ENCODE measurements at places on chromosomes 2 and 18.

- no peak for DNase-seq
These were observed 45.3 kb downstream of the SCTR start for GRCh38 chr2:119478978-119479295.

DNA sequence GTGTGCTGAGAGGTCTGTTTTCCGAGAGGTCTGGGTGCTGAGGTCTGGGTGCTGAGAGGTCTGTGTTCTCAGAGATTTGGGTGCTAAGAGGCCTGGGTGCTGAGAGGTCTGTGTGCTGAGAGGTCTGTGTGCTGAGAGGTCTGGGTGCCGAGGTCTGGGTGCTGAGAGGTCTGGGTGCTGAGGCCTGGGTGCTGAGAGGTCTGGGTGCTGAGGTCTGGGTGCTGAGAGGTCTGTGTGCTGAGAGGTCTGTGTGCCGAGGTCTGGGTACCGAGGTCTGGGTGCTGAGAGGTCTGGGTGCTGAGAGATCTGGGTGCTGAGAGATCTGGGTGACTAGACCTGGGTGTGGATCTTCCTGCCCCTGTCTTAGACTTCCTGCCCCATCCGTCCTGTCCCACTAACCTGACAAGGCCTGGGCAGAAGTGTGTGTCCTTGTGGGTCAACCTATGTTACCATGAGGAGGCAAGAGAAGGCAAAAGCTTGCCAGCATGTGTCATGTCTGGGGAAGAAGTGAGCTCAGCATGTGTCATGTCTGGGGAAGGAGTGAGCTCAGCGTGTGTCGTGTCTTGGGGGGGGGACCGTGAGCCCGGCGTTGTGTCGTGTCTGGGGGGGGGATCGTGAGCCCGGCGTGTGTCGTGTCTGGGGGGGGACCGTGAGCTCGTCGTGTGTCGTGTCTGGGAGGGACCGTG lies 69.3 kb downstream of the KCNG2 start:
- DNase-seq: no peak

- no peak for DNase-seq
These were observed 7.1 kb downstream of the PKDCC start for GRCh38 chr2:42054714-42055430.

DNA sequence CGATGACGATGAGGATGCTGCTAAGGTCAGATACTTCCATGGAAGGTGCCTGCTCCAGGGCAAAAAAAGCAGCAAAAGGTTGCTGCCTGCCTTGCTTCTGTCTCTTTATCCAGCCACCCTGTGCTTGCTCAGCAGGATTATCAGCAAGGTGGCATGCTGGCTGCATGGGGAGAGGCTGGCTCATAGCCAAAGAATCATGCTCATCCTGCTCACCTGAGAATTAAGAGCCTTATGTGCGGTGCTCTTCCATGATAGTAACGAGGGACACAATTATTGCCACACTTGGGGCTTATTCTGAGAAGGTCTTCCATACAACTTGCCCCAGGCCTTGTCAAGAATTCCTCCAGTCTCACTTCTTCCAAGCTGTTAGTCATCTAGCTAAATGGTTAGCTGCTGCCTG lies 60.4 kb upstream of the SEC11C start:
- DNase-seq: no peak

- DNase-seq: peak; percentile 7
These were observed 659 bp downstream of the CHMP1B start for GRCh38 chr18:11851806-11852337.

DNA sequence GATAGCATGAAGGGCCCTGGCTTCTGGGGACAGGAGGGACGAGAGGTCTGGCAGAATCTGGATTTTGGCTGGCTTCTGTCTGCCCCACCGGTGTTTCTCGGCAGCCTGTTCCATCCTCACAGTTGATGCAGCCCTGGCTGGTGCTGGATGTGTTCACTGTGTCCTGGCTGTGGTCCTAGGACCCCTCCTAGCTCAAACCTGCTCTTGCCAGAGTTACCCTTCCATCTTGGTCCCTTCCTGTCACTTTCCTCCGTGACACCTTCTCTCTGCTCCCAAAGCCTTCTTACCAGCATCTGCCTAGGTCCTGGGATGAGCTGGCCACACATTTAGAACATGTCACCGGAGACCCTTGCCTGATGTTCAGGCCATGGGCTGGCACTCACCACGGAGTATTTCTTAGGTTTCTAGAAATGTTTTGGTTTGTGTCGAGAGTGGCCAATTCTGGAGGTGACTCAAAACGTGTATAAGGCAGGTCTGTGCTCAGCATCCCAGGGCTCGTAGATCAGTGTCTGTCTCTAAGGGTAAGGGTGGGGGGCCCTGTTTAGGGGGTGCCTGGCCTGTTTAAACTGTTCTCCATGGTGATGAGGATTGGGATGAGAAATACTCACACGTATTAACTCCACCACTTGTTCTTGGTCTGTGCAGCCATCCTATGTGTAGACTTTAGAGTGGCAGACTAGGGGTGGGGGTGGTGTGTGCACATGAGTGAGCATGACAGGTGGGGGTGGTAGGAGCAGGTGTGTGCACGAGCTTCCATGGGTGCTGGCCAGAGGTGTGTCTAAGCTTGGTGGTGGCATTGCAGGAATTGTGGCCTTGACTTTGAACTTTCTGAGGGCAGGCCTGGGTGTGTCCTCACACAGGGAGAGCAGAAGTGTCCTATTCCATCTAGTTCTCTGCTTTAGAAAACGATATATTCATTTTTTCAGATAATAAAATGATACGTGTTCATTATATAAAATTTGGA lies 162.7 kb downstream of the DYSF start:
- no peak for DNase-seq

DNA sequence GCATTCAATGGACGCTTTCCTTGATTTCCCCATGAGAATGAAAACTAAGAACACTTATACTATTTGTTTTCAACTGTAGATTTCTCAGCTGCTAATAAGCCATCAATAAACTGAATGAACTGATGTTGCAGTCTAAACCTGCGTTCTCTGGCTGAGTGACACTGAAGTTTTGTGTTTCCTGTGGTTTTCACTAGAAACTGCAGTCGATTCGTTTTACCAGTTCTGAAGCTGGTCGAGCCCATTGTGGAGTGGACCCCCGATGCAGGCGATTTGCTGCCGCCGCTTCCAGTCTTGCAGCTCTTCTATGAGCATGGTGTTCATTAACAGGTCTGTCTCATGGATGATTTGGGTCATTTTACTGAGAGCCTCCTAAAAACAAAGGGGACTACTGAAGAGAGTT lies 50.6 kb upstream of the STAT1 start:
- DNase-seq: no peak

DNA sequence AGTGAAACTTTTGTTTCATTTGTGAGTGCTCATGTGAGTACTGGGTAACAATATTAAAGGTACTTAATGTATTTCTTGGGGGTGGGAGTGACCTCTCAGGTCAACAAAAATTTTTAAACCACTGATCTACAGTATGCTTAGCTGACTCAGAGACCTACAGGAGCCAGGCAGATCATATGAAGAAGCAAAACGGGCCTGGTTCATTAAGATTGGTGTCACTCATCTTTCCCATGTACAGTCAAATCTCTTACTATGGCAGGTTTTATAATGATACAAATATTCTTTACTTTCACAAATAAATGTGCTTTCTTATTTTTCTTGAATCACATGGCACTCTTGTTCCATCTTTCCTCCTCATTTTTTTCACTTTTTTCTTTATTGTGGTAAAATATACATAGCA lies 7.7 kb upstream of the TMSB10 start:
- no peak for DNase-seq

- DNase-seq: no peak
These were observed 16.5 kb downstream of the SCG2 start for GRCh38 chr2:223585666-223586065.

GRCh38 chr18:5582849-5583681 lies 39.3 kb upstream of the EPB41L3 start:
- DNase-seq: no peak

DNA sequence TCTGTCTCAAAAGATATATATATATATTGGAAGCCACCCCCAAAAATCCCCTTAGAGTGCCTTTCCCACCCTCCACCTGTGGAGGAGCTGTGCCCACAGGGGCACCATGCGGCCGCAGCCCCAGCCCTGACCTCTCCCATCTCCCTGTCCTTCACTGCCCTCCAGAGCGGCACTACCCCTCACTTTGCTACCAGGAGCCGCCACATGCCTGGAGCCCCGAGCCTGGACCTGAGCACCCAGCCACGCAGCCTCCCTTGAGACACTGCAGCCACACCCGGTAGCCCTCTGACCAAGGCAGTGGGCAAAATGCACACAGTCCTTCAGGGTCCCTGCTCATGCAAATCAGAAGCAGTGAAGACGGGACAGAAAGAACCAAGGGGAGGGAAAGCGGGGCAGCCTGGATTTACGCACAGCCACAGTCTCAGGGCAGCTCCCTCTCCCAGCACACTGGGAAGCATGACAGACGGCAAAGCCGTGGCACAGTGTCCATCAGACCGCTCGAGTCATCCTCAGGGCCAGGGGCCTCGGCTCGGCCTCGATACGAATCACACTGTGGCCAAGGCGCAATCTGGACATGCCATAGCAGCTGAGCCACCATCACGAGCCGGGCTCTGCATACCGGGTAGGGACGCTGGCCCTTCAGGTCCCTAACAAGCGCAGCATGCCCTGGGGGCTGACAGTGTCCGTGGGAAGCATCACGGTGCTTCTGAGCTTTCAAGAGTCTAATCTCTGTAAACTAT lies 10.1 kb downstream of the HDAC4 start:
- DNase-seq: no peak

DNA sequence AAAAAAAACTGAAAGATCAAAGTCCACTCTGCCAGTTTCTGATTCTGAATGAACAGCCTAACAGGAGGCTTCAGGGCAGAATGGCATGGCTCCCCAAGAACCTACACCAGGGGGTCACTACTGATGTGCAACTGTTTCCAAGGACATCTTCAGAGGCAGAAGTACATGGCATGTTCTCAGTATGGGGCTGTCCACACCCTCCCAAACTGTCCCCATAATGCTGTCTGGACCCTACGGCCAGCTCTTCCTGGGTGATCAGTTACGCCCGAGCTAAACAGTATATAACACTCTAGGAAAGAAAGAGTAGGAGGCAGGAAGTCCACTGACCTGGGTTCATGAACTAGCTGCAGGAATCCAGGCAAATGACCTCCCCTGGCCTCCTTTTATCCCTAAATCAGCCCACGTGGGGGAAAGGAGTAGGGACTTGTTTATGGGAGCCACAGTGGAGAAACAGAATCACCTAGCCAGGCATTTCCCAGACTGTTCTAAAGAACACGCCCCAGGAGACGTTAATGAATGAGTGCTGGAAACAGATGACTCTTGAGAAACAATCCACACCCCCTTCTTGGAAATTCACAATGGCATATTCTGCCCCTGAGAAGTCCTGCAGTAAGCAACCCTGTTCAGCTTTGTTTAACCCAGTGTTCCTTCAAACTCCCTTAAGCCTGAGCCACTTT lies 2.5 kb downstream of the TMBIM1 start:
- DNase-seq: no peak

DNA sequence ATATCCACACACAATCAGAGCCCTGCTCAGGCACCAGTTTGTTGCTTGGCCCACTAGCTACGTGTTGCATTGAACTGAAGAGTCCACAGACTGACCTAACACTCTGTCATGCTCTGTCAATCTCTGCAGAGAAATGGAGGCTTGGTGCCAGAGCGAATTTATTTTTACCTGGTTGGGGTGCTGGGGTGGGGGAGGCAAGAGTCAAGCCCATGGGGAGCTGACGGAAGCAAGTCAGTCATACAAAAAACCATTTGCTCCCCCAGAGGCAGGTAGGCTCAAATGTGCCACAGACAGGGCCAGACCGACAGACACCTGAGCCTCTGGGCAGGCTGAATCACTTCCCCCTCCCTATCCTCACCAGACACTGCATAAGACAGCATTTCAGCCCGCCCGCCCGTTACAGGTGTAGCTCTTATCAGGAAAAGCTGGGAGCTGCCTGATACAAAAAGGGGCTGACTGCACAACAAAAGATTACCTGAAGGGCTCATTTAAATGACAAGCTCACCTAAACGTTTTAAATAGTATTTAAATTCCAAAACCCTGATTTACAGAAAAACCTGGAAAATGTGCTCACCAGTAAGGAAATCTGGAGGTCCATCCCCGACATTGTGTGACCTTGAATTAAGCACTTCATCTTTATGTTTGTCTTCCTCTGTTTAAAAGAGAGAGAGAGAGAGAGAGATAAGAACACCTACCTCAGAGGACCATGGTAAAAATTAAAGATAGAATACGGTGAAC lies 2.1 kb upstream of the PCBP1 start:
- DNase-seq: peak; percentile 47

DNA sequence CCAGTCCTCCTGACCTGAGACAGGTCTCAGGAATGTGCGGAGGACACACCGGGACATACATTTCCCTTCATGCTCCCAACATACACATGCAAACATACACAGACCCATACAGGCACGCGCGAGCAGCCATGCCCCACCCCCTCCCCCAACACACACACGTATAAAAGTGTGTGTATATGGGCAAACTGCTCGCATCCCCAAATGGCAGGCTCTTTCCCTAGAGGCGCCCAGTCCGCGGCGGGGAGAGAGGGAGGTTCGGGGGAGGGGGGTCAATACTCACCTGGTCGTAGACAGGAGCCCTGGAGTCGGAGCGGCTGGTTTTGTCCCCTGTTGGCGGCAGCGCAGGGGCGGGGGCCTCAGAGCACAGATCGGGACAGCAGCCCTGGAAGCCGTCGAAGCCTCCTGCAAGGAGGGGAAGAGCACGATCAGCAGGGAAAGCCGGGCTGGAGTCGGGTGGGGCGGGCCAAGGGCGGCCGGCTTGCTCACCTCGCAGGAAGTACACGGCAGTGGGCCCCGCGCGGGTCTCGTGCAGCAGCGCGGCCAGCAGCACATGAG lies 682 bp downstream of the DUSP2 start:
- no peak for DNase-seq

DNA sequence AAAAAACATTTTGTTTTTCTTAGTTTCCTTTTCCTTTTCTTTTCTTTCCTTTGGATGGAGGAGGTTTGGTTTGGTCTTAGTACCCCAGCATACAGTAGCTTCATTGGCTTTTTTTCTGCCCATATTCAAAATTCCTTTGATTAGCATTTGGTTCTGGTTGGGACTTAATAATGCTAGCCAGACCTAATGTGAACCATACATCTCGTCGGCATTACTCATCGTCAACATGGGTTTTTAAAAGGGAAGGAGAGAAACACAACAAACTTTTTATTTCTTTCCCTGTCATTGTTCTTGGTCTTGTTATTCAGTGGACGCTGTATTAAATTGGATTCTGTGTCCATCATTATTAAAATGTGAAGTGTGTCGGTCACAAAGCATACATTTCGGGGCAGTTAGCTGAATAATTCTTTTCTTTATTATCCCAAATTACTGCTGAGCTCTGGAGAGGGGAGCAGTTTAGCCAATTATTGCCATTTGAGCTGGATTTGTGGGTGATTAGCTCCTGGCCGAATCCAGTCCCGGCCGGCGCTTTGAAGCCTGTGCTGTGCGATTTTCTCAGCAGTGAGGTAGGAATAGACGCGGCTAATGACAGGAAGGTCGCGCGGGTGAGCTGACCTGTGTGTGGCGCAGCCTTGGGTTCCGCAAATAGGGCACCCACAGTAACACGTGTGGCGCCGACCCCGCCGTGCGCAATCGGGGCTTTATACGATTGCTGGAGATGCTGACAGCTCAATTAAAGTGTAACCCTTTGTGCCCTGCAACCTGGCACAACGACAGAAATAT lies 303.3 kb downstream of the GBX2 start:
- DNase-seq: no peak

Measured in activated CD4-positive, alpha-beta T cell treated with anti-CD3 and anti-CD28 coated beads, Interleukin-2, amount 50 U/mL, for 24 hours (primary cell).